ENCODE measurements at places on chromosomes 1 and 21.

DNA sequence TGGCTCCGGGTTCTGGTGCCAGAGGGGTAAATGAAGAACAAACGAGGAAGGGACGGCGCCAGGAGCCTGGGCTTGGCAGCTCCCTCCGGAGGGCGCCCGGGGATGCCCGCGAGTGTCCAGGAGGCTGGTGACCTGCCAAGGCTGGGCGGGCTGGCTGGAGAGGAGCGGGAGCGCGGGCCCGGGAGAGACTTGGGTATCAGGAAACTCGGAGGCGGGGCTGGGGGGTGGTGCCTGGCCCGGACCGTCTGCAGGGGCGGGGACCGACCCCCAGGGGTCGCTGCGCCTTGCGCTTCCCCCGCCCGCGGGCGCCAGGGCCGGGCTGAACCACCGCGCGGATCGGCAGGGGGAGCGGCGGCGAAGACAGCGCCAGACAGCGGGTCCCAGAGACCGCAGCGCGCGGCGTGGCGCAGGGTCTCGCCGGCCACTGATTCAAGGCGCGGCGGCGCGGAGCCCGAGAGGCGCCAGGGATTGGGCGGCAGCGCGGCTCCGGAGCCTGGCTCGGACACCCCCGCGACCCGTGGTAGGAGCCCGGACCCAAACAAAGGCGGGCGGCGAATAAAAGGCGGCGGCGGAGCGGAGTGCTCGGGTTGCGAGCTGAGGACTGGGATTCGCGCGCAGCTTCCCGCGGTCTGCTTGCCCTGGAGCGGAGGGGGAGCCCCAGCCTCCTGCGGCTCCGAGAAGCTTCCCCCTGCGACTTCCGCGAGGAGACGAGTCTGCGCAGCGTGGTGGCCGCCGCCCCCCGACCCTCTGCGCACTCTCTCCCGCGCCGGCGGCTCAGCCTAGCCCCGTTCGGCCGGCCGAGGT, at the start of gene DISP3:
Gene DISP3, plus strand, starts transcription at position 585 of the 804 bp plus-strand sequence. CDS start 21,838 bp downstream, outside the sequence.
- no peak for DNase-seq

DNA sequence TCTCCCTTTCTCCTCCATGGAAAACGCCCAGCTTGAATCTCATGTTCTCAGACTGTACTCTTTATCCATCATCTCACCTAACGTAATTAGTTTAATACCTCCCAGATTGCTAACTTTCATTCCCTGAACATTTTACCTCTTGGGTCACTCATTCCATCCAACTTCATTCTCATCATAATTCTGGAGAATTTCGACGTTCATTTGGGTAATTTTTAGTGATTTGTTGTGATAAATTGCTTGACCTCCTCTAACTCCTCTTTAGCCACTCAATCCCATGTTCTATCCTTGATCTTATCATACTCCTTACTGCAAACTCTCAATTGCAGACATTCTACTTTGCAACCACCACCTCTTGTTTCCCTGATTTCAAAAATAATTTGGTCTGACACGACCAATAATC, 28.4 kb downstream of the RPE65 start:
- DNase-seq = no peak

DNA sequence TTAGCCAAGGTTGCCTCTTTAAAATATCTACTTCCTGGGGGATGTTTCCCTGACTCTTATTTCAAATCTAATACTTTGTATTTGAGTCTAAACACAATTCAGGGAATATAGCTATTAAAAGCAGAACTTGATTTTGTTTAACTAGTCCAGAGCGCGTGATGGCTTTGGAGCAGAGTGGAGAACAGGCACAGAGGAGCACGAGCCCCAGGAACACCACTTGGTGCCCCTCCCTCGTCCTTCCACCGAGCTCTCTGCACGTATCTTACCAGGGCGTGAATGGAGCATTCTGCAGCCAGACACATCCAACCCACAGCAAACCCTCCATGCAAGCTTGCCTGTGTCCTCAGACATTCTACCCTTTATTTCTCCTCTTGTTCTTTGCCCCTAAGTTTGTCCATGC, 14.1 kb downstream of the KIF26B start:
- no peak for DNase-seq

DNA sequence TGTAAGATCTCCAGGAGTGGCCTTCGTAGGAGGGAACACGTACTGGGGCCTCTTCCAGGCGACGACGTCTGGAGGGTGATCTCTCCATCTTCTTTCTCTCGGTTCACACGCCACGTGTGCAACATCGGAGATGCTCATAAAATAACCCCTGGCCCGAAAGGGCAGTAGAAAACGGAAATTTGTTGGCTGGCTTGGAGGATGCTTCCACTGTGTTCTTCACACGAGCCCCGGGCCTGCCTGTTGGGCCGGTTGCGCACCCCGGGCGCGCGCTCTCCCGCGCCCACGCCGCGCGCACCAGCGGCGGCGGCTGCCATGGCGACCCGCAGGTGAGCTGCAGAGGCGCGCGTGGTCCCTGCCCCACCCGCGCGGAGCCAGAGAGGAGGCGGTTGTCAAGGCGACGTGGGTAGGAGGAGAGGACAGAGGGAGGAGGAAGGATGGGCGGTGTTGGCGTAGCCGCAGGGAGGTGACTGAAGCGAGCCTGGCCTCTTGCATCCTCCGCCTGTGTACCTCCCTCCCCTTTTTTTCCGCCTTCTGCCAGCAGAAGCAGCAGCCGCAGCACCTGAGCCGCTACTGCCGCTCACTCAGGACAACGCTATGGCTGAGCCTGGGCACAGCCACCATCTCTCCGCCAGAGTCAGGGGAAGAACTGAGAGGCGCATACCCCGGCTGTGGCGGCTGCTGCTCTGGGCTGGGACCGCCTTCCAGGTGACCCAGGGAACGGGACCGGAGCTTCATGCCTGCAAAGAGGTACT, at the start of gene ELAPOR1:
Gene ELAPOR1, plus strand, starts transcription at position 526 of the 752 bp plus-strand sequence. Its CDS starts 69 bp downstream, at position 595.
- DNase-seq = peak; percentile 5

GRCh38 chr1:201730611-201731010, 98.3 kb upstream of the IPO9 start:
- no peak for DNase-seq
